ENCODE measurements at places on chromosomes 3 and 15. TPM values are rescaled to one million over a fixed set of nuclear protein-coding genes. Genes with fewer than 3 reads are reported as not detected.

The PPP1R14D gene
- not detected for total RNA-seq

The ZBBX gene
- not detected for total RNA-seq

The MNS1 gene
- total RNA-seq: 1.9 TPM

The ATOSA gene
- total RNA-seq: 20.5 TPM

The AEN gene
- total RNA-seq: 41.1 TPM

The PAQR9 gene
- 0.16 TPM for total RNA-seq

The MOBP gene
- total RNA-seq: not detected

The TPRG1 gene
- total RNA-seq: 0.32 TPM

The DYNC1LI1 gene
- 30.4 TPM for total RNA-seq

The SMCO1 gene
- total RNA-seq: not detected

The LOXL1 gene
- total RNA-seq: 201 TPM

The STRC gene
- total RNA-seq: 0.09 TPM

The GOLGA8Q gene
- 2.8 TPM for total RNA-seq
